ENCODE measurements at places on chromosomes 3 and 15. TPM values are rescaled to one million over a fixed set of nuclear protein-coding genes. Genes with fewer than 3 reads are reported as not detected.
A peak's percentile ranks its signal among the peaks of the same experiment; 100 is the strongest.

GRCh38 chr3:88480822-88481221, 331.1 kb downstream of the C3orf38 start:
- no peak for DNase-seq
- H3K4me3 ChIP-seq, result no peak overlapping the region
- H3K4me1 ChIP-seq, result no peaks in the 10 kb centered on the region
- no peak overlapping the region for H3K27ac ChIP-seq

The CFAP100 gene
- not detected for total RNA-seq

- no peaks in the 10 kb centered on the region for H3K36me3 ChIP-seq
- no peaks in the 10 kb centered on the region for H3K4me1 ChIP-seq
- H3K27me3 ChIP-seq, result peaks cover 3% of the 10 kb centered on the region
- H3K27ac ChIP-seq, result no peak overlapping the region
- H3K4me3 ChIP-seq, result no peak overlapping the region
- DNase-seq, result no peak
Observed at GRCh38 chr3:38636881-38637280, 12.6 kb downstream of the SCN5A start.

The RLBP1 gene
- not detected for total RNA-seq

- H3K4me3 ChIP-seq, result no peak overlapping the region
- H3K27me3 ChIP-seq, result peaks cover 9% of the 10 kb centered on the region
- no peak overlapping the region for H3K27ac ChIP-seq
- H3K4me1 ChIP-seq, result no peaks in the 10 kb centered on the region
- no peak for DNase-seq
- no peaks in the 10 kb centered on the region for H3K36me3 ChIP-seq
Observed at GRCh38 chr3:17833786-17834559, 91.5 kb upstream of the TBC1D5 start.

DNA sequence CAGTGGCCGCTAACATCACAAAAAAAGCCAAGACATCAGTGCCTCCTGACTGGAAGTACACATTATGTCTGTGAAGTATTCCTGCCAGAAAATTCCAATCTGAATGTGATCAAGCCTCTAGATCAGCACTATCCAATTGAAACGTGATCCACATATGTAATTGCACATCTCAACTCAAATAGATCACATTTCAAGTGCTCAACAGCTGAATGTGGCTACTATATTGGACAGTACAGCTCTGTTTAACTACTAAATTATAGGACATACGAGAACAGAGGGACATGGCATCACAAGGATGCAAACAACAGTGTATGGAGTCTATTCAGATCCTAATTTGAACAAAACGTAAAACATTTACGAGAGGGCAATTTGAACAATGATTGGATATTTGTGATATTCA, 542 bp upstream of the UBAP1L start:
- H3K36me3 ChIP-seq, result peaks cover 25% of the 10 kb centered on the region
- no peak overlapping the region for H3K27ac ChIP-seq
- DNase-seq, result no peak
- no peak overlapping the region for H3K4me3 ChIP-seq
- no peaks in the 10 kb centered on the region for H3K27me3 ChIP-seq
- no peaks in the 10 kb centered on the region for H3K4me1 ChIP-seq

DNA sequence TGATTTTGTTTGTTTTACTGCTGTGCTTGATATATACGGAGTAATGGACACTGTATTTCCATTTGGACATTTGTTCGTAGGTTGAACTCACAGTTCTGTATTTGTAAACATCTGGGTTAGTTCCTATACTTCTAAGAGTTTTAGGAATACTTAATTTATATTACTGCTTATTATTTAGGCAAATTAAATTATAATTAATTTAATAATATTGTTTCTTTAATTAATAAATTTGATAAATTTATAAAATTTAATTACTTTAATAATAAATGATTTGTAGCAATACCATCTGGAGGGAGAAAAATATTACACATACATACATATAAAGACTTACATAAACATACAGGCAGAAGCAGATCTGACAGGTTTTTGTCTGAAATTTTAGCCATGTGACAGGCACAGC, 14.5 kb upstream of the B4GALT4 start:
- H3K27me3 ChIP-seq, result no peaks in the 10 kb centered on the region
- no peak overlapping the region for H3K4me3 ChIP-seq
- no peak for DNase-seq
- peaks cover 5% of the 10 kb centered on the region for H3K4me1 ChIP-seq
- no peak overlapping the region for H3K27ac ChIP-seq

GRCh38 chr15:85906640-85907039, 111.9 kb upstream of the KLHL25 start:
- H3K36me3 ChIP-seq, result no peaks in the 10 kb centered on the region
- no peak overlapping the region for H3K4me3 ChIP-seq
- H3K27me3 ChIP-seq, result peaks cover 21% of the 10 kb centered on the region
- no peak overlapping the region for H3K27ac ChIP-seq

The SI gene
- total RNA-seq, result not detected

DNA sequence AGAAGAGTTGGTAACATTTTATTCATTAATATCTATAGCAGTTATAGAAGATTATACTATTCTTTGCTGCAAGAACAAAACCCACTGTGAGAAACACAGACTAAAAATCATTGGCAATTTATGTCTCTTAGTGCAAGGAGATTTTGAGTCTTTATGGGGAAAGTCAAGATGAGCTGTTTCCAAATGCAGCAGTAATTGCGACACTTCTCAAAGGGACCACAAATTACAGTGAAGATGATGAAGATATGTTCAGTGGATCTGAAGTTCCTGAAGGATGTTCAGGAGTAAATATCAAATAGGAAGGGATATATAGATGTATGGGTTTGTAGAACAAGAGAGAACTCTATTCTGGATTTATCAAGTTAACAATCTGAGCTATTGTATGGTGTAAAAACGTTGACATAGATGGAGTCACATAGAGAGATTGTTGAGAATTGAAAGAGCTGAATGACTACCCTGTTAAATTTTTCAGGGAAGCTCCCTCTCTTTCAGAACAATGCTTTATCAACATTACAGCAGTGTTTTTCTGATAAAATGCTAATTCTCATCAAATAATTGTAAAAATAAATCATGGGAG, 71.8 kb downstream of the DTWD1 start:
- peaks cover 3% of the 10 kb centered on the region for H3K27me3 ChIP-seq
- H3K27ac ChIP-seq, result no peak overlapping the region
- DNase-seq, result no peak
- no peaks in the 10 kb centered on the region for H3K4me1 ChIP-seq
- H3K4me3 ChIP-seq, result no peak overlapping the region

The SHC4 gene
- 4.1 TPM for total RNA-seq

DNA sequence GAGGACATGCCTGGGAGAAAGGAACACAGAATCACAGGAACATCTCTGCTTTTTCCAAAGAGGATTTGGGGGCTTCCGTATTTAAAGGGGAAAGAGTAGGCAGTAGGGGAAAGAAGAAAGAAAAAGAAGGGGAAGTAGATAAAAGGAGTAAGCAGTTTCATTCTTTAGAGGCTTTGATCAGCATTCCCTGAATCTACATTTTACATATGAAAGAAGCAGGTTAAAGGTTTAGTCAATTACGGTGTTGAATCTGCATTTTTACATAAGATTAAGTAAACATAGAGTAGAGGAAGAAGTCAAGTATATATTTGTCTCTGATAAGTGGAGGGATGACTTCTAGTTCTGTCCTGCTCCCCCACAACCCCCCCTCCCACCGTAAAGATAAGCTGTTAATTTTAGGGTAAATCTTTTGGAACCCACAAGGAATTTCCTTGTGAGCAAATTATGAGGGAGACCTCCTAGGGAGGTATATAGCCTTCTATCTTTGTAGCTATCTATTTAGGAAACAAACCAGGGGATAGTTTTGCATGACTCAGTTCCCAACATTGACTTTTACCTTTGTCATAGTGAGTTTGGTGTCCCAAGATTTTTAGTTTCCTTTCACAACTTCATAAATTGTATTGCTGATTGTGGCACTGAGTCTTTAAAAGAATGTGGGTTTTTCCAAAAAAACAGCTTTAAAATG, 8.7 kb upstream of the P2RY12 start:
- H3K4me3 ChIP-seq, result no peak overlapping the region
- peaks cover 4% of the 10 kb centered on the region for H3K27me3 ChIP-seq
- H3K27ac ChIP-seq, result no peak overlapping the region
- DNase-seq, result no peak
- no peaks in the 10 kb centered on the region for H3K4me1 ChIP-seq

The FGF7 gene
- total RNA-seq, result not detected

- no peaks in the 10 kb centered on the region for H3K36me3 ChIP-seq
- no peak overlapping the region for H3K4me3 ChIP-seq
- H3K27ac ChIP-seq, result no peak overlapping the region
- H3K4me1 ChIP-seq, result peaks cover 13% of the 10 kb centered on the region
- no peak for DNase-seq
Observed at GRCh38 chr15:66600240-66600627, 34.4 kb upstream of the LCTL start.

- no peak for DNase-seq
- no peak overlapping the region for H3K4me3 ChIP-seq
- H3K27me3 ChIP-seq, result no peaks in the 10 kb centered on the region
- peaks cover 33% of the 10 kb centered on the region for H3K4me1 ChIP-seq
- no peak overlapping the region for H3K27ac ChIP-seq
Observed at GRCh38 chr3:71986606-71987005, 201.7 kb upstream of the PROK2 start.

DNA sequence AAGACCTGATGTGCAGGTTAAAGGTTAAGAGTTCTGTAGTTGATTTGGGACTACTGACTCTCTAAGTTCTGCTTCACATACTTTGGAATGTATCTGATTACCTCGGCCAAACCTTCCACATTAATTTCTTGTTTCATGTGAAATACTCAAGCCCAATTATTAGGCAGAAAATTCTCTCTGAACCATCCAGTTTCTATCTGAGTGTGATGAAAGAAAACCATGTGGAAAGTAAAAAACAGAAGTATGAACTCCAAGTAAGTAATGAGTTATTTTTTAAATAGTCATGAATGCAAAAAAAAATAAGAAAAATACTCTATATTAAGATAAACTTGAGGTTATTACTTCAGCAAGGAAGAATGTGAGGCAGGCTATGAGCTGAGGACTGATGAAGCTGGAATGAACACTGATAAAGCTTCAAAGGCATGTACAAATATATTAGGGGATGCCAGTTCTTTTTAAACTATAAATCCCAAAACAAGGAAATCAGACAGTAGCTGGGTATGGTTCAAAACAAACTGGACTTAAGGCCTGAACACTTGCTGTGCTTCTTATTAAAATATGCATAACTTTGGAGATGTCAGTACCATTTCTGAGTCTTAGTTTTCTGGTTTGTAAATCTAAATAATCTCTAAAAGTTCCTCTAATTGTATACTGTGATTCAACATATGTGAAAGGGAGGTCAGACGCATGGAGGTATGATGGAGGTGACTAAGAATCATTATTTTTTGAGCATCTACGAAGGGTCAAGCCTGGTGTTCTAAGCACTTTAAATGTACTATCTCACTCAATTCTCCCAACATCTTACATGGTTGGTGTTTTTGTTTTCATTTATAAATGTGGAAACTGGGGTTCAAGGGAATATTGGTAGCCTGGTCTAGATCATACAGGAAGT, 59.6 kb downstream of the COL6A6 start:
- no peak overlapping the region for H3K4me3 ChIP-seq
- H3K27me3 ChIP-seq, result peaks cover 34% of the 10 kb centered on the region
- DNase-seq, result no peak

The TJP1 gene
- not detected for total RNA-seq

The SCAMP5 gene
- 0.44 TPM for total RNA-seq

- no peak for DNase-seq
- no peak overlapping the region for H3K4me3 ChIP-seq
- H3K27ac ChIP-seq, result no peak overlapping the region
Observed at GRCh38 chr3:128307781-128308469, 154.6 kb downstream of the EEFSEC start.

GRCh38 chr3:189148081-189148507, 23.7 kb upstream of the TPRG1 start:
- H3K27ac ChIP-seq, result no peak overlapping the region
- H3K4me1 ChIP-seq, result peaks cover 20% of the 10 kb centered on the region
- peak; percentile 40 for DNase-seq
- H3K4me3 ChIP-seq, result no peak overlapping the region
- H3K27me3 ChIP-seq, result peaks cover 4% of the 10 kb centered on the region
- no peaks in the 10 kb centered on the region for H3K36me3 ChIP-seq

The AP4E1 gene
- total RNA-seq, result 20.7 TPM

The AVEN gene
- 14.9 TPM for total RNA-seq

GRCh38 chr15:34754674-34755418, at the start of gene GJD2:
Gene GJD2, minus strand, starts transcription at chr15:34754998. Its CDS starts 510 bp downstream, at chr15:34754488.
- peaks cover 66% of the 10 kb centered on the region for H3K27me3 ChIP-seq
- no peaks in the 10 kb centered on the region for H3K4me1 ChIP-seq
- DNase-seq, result peak; percentile 1

The EAF2 gene
- total RNA-seq, result 13.9 TPM

The SCN11A gene
- 0.08 TPM for total RNA-seq

The SPATA12 gene
- not detected for total RNA-seq

DNA sequence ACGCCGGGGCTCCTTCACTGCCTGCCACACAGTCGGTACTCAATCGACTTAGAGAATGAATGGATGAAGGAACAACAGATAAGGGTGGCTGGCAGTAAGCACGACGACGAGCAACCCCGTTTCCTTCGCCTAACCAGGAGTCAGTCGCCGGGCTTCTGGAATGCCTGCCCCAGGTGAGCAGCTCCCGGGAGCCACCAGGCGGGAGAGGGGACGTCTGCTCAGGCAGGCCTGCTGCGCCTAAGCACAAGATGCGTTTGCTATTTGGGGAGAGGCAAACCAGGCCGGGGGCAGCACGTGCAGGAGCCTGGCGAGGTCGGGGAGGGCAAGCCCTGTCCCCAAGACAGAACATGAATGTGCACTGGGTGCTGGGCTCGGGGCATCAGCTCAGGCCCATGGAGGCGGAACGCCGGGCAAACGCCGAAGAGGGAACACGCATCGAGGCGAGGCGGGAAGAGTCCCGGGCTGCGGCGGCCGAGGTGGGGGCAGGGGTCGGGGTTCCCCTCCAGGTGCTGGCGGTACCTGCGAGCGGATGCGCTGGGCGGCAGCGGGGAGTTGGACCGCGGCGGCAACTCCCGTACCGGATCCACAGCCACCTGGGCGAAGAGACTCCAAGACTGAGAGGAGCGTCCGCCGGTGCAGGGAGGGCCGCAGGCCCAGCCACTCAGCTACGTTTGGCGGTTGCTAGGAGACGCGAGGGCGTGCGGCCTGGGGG, at the start of gene CFAP92:
TSS of gene CFAP92 (minus strand) at position 616 of the 712 bp plus-strand sequence. CDS start 772 bp downstream, outside the sequence.
- DNase-seq, result peak; percentile 91
- no peaks in the 10 kb centered on the region for H3K36me3 ChIP-seq
- peak within 1 kb of the TSS; percentile 68 for H3K4me3 ChIP-seq
- peak within 1 kb of the TSS; percentile 31 for H3K27ac ChIP-seq

- no peak overlapping the region for H3K27ac ChIP-seq
- peak overlapping the region; percentile 43 for H3K4me3 ChIP-seq
- no peaks in the 10 kb centered on the region for H3K27me3 ChIP-seq
Observed at GRCh38 chr15:90142216-90143165, 40.2 kb upstream of the IDH2 start.

DNA sequence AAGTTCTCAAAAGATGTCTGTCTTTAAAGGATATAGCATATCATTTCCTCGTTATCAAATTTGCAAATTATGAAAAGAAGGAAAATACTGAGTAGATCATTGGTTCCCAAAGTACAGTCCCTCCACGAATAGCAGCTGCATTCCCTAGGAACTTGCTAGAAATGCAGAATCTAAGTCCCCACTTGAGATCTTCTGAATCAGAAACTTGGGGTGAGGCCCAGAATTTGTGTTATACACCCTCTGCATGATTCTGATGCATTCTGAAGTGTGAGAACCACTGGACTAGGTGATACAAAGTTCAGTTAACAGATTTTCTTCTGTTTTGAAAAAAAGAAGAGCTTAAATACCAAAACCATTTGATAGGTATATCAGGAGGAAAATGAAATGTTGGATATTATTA, 77.1 kb downstream of the SLC25A26 start:
- H3K27ac ChIP-seq, result peak overlapping the region; percentile 62
- no peak overlapping the region for H3K4me3 ChIP-seq
- H3K27me3 ChIP-seq, result no peaks in the 10 kb centered on the region
- peaks cover 44% of the 10 kb centered on the region for H3K4me1 ChIP-seq
- H3K36me3 ChIP-seq, result peaks cover 14% of the 10 kb centered on the region
